A673 (cell line): ENCODE measurements at places on chromosomes 16 and 17. TPM values are rescaled to one million over a fixed set of nuclear protein-coding genes. Genes with fewer than 3 reads are reported as not detected.
A peak's percentile ranks its signal among the peaks of the same experiment; 100 is the strongest.

Gene C16orf46
- total RNA-seq, result 0.21 and 1.4 TPM in 2 replicates

DNA sequence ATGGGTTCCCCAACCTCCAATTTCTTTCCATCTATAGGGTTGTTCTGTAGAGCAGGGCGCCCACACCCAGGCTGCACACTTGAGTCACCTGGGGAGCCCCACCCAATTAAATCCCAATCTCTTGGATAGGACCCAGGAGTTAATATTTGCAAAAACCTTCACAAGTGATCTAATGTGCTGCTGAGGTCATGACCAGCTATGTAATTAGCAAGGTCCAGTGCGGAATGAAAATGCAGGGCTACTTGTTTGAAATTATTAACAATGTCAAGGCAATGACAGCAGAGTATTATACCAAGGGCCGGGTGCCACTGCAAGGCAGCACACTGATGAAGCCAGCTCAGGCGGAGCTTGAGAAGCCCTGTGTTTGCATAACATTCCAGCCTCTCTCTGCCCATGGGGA is 302.7 kb downstream of the MAF start:
- DNase-seq, result no peak
- no peaks in the 10 kb centered on the region for H3K4me1 ChIP-seq
- H3K36me3 ChIP-seq, result no peaks in the 10 kb centered on the region
- H3K4me3 ChIP-seq, result no peak overlapping the region
- no peaks in the 10 kb centered on the region for H3K27me3 ChIP-seq

- H3K4me1 ChIP-seq, result no peaks in the 10 kb centered on the region
- H3K4me3 ChIP-seq, result peak overlapping the region; percentile 6
- no peaks in the 10 kb centered on the region for H3K36me3 ChIP-seq
- H3K27me3 ChIP-seq, result no peaks in the 10 kb centered on the region
- peak; percentile 81 for DNase-seq
Observed at GRCh38 chr17:78865682-78866390, 25.2 kb upstream of the USP36 start.

Gene GAST
- not detected in 2 replicates for total RNA-seq

GRCh38 chr16:68079626-68080344 is 5.4 kb upstream of the NFATC3 start:
- no peak overlapping the region for H3K4me3 ChIP-seq
- DNase-seq, result no peak
- peaks cover 7% of the 10 kb centered on the region for H3K36me3 ChIP-seq
- H3K4me1 ChIP-seq, result peaks cover 8% of the 10 kb centered on the region
- H3K27me3 ChIP-seq, result no peaks in the 10 kb centered on the region
- H3K27ac ChIP-seq, result no peak overlapping the region

DNA sequence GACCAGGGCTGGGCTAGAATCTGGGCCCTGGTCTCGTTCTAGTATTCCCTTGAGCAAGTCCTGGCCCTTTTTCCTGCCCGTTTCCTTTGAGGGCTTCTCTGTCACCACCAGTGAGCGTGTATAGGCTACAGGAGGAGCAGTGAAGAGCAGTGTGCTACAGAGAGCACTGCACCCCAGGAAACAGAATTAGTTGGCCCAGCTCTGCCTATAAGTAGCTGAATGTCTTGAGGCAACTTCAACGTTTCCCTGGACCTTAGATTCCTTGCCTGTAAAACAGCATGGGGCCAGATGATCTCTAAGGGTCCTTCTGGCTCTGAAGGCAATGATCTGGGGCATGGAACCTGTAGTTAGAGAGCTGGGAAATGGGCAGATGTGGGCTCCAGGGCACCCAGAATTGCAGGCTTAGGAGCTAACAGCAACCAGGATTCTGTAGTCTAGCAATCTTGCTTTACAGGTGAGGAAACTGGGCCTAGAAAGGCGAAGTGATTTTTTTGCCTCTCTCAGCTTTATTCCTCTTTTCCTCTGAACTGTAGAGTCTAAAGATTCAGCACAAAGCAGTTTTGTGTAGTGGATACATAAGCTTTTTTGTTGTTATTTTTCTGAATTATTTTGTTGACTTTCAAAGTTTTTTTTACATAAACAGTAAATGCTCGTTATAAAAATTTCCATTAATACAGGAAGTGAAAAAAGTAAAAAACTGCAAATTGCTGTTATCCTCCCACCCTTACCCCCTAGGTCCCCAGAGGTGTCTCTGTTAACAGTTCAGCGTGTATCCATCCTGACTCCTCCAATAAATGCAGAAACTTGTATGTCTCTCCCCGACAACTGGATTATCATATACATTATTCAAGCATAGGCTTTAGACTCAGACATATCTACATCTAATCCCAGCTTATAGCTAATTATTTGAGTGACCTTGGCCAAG is 1.7 kb upstream of the MYL4 start:
- H3K4me1 ChIP-seq, result no peaks in the 10 kb centered on the region
- no peaks in the 10 kb centered on the region for H3K36me3 ChIP-seq
- no peaks in the 10 kb centered on the region for H3K27me3 ChIP-seq
- no peak overlapping the region for H3K4me3 ChIP-seq
- no peak overlapping the region for H3K27ac ChIP-seq

DNA sequence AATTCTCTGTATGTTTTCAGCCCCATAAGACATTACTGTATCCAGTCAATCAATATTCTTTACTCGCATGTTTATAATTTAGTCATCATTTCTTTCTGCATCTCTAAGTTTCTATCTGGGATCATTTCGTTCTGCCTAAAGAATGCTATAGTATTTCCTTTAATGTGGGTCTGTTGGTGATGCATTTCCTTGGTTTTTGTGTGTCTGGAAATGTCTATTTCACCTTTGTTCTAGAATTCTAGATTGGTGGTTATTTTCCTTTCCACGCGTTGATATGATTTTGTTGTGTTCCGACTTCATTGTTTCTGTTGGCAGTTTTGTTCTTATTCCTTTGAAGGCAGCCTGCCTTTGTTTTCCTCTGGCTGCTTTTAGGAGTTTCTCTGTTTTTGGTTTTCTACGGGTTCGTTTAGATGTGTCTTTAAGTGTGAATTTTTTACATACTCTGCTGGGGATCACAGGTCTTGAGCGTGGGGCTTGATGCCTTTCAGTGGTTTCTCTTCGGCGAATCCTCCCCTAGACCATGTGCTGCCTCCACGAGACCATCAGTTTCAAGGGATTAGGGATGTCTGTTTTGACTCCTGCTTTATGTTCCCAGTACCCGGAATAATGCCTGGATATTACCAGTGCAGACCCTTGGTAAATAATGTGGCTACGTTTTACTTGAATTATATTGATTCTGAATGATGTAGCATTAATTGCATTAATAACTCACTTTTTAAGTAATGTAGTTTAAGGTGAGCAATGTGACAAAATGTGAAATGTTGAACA is 23.5 kb downstream of the POLR3E start:
- H3K27ac ChIP-seq, result no peak overlapping the region
- no peaks in the 10 kb centered on the region for H3K4me1 ChIP-seq
- H3K27me3 ChIP-seq, result no peaks in the 10 kb centered on the region
- DNase-seq, result no peak

DNA sequence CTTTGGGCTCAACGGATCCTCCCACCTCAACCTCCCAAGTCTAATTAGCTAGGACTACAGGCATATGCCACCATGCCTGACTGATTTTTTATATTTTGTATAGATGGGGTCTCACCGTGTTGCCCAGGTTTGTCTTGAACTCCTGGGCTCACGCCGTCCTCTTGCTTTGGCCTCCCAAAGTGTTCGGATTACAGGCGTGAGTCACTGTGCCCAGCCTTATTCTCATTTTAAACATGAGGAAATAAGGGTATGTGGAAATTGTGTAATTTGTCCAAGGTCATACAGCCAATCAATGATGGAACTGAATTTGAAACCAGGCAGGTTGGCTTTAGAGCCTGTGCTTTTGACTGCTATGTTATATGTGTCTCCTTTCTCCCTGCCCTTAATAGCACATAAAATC is 27.4 kb upstream of the AQP8 start:
- no peaks in the 10 kb centered on the region for H3K27me3 ChIP-seq
- no peaks in the 10 kb centered on the region for H3K4me1 ChIP-seq
- H3K27ac ChIP-seq, result no peak overlapping the region
- DNase-seq, result no peak

- DNase-seq, result no peak
- H3K4me1 ChIP-seq, result peaks cover 37% of the 10 kb centered on the region
- H3K27me3 ChIP-seq, result no peaks in the 10 kb centered on the region
- no peak overlapping the region for H3K27ac ChIP-seq
- peak overlapping the region; percentile 84 for H3K4me3 ChIP-seq
- no peaks in the 10 kb centered on the region for H3K36me3 ChIP-seq
Observed at GRCh38 chr17:49496867-49497147, 1.7 kb downstream of the NGFR start.

Gene TBC1D28
- not detected in 2 replicates for total RNA-seq

DNA sequence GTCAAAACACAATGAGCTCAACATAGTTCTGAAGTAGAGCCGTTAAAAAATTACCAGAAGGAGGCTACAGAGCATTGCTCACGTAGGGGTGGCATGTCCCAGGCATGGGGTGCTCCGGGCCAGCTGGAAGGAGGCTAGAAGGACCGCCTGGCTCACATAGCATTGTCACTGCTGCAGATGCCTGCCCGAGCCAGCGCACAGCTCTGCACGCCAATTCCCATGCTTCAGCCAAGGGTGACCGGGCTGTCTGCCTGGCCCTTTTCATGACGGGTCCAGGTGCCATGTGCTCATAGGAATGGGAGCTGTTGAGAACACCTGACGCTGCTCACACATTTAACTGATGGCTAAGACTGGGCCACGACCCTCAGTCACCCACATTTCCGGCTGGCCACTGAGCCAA is 228.9 kb upstream of the FOXF1 start:
- DNase-seq, result no peak
- H3K27ac ChIP-seq, result no peak overlapping the region
- H3K4me3 ChIP-seq, result no peak overlapping the region
- no peaks in the 10 kb centered on the region for H3K36me3 ChIP-seq
- peaks cover 67% of the 10 kb centered on the region for H3K27me3 ChIP-seq

DNA sequence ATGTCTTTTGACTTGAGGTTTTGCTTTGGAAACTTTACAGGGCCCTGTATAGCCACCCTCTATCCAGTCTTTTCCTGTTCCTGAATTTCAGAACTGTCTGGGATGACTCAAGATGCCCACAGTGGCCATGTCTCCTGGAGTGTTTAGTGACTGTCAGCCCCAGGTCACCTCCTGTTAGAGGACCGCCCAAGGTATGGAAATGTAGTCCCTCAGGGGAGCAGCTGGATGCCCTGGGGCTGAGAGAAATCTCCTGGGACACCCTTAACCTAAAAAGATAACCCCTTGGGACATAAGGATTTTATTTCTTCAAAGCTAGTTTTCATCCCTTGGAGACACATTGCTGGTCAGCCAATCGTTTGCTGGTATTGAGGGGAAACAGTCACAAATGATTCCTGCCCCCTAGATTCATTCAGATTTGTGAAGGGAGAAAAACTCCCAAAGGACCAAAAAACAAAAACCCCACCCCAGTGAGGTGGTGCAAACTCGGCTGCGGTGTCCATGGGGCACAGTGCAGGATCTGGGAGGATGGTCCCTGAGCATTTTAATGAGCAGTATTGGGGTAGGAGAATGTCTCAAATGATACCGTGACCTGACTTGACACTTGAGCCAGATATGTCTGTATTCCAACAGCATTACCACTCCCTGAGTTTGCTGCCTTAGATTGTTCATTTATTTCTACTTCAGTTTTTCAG is 1.7 kb downstream of the ZNF267 start:
- no peak for DNase-seq
- H3K4me3 ChIP-seq, result peak overlapping the region; percentile 95
- H3K27ac ChIP-seq, result peak overlapping the region; percentile 95
- no peaks in the 10 kb centered on the region for H3K36me3 ChIP-seq
- H3K27me3 ChIP-seq, result no peaks in the 10 kb centered on the region

DNA sequence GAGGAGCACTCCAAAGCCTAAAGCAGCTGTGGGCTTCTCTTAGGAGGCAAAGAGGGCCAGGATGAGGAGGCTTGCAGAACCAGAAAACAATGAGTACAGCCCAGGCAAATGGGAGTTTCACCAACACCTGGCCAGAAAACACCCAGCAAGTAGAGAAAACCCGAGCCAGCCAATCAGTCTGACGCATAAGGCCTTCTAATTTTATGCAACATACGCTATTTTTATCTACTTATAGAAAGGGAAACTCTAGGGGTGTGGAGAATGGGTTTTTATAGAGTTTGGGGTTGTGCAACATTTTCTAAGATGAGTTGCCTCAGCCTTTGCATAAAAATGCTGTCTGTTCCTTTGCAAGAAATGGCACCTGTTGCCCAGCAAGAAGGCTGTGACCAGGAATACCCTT is 529.0 kb upstream of the CDH5 start:
- H3K27me3 ChIP-seq, result no peaks in the 10 kb centered on the region
- H3K4me3 ChIP-seq, result no peak overlapping the region
- DNase-seq, result peak; percentile 46
- peaks cover 46% of the 10 kb centered on the region for H3K4me1 ChIP-seq

DNA sequence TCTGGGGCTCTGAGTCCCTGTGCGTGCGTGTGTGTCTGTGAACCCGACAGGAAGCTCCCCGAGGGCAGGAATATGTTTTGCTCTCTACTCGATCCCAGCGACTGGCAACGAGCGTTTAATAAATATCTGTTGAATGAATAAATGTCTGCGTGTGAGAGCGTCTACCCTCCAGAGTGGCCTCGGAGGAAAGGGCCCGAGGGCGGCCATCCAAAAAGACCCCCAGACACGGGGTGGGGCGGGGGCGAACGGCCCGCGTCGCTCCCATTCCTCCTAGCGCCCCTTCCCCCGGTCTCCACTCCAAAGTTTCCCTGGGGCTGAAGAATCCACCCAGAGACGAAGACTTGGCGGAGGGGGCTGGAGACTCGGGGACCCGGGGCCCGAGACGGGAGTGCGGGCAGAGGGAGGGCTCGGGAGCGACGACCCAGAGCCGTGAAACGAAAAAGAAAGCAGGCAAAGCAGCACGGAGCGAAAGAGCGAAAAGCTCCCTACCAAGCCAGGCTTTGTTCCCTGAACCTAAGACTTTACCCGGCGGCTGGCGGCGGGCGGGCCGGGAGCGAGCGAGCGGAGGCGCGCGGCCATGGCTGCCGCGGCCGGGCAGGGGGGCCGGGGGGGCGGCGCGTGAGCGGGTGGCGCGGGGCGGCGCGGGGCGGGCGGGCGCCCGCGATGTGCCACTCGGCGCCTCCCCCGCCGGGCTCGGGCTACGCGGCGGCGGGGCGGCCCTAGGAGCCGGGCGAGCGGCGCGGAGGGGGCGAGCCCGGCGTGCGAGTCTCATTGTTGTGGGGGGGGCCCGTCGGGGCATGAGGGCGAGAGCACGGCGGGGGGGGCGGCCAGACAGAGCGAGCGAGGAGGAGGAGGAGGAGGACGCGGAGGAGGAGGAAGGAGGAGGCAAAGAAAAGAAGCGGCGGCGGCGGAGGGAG is at the start of gene MLLT6:
MLLT6 (plus strand) TSS at position 668 of the 917 bp plus-strand sequence. CDS start 360 bp downstream, outside the sequence.
- peaks cover 6% of the 10 kb centered on the region for H3K36me3 ChIP-seq
- peak; percentile 79 for DNase-seq

Gene ACSM2A
- total RNA-seq, result not detected in 2 replicates
